ENCODE measurements at places on chromosomes 7 and 10. TPM values are rescaled to one million over a fixed set of nuclear protein-coding genes. Genes with fewer than 3 reads are reported as not detected.

- no peak for DNase-seq
Measured at GRCh38 chr7:31120800-31121513, 68.8 kb downstream of the ADCYAP1R1 start.

DNA sequence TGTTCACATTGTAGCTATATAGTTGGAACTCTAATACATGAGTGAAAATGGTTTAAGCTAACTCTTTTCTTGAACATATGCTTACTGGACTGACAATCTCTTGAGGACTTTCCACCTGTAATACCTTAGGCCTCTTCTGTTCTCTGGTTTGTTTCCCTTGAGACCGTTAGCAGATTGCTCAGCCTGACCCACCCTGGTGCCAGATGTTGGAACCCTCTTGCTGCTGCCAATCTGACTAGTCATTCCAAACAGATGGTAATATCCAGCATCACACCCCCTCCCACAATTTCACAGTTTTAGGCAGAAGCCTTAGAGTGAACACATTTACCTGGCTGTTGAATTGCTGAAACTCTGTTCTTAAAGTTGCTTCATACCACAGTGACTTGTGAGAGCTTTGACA, 18.7 kb downstream of the CALD1 start:
- no peak for DNase-seq

- no peak for DNase-seq
Measured at GRCh38 chr7:151298765-151299164, 42.8 kb upstream of the NUB1 start.

DNA sequence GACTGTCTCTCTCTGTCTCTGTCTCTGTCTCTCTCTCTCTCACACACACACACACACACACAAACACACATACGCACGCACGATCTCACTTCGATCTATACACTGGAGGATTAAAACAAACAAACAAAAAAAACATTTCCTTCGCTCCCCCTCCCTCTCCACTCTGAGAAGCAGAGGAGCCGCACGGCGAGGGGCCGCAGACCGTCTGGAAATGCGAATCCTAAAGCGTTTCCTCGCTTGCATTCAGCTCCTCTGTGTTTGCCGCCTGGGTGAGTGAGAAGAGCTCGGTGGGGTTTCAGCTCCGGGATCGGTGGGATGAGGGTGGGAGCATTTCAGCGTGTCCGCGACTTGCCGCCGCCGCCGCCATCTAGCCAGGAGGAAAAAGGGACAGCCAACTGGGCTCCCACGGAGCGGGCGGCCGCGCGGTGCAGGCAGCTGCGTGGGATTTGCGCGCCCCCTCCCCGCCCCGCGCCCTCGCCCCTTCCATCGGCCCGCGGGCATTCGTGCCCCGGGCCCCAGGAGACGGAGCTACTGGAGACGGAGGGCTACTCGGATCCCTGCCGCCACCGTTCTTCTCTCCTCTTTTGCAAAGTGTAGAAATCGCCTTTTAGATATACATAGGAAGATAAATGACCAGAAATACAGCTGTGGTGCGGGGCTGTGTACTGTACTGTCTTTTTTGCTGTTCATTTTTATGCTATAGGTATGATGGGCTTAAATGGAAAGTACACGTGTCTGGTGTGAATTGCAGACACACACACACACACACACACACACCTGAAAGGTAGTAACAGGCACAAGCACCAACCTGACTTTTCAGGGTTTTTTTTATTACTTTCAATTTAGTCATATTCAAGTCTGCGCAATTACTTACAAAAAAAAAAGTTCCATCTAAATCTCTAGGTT, 581 bp downstream of the PTPRZ1 start:
- DNase-seq: peak; percentile 37

DNA sequence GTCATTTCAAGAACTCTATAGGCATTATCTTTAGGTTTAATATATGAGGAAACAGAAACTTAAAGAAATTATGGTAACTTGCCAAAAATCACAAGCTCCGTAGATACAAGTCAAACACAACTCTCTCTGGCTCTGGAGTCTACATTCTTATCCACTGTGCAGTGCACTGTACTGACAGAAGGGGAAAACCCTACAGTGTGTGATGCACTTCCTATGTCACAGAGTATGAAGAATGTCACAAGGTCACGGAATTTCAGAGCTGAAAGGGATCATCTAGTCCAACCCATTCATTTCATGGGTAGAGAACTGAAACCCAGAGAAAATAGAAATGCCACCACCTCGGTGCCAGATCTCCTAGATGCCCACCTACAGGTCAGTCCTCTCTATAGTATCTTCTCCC, 86.1 kb downstream of the LRRTM3 start:
- DNase-seq: no peak

DNA sequence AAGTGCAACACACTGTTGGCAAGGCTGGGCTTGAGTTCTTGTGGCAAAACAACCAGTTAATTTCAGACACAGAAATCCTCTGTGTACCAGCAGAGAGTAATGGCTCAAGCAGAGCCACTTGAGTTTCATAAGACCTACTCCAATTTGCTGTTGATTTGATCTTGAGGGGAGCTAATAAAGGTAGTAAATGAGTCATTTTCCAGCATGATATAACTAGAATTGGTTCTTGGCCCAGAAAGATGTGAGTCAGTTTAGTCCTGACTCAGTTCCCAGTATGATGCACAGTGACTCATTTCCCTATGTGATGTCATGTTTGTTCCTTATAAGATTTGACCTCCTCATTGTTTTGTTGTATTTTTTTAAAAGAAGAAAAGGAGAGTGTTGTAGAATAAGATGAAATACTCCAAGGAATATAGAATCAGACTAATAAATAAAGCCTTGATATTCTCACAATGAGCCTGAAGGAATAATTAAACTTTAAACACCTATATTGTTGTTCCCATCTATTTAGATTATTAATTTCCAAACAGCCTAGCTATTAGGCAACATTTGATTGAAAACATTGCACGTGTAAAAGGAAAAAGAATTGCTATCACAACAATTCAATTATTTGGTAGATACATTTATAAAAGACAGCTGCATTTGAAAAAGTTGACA, 186.2 kb downstream of the REEP3 start:
- no peak for DNase-seq

DNA sequence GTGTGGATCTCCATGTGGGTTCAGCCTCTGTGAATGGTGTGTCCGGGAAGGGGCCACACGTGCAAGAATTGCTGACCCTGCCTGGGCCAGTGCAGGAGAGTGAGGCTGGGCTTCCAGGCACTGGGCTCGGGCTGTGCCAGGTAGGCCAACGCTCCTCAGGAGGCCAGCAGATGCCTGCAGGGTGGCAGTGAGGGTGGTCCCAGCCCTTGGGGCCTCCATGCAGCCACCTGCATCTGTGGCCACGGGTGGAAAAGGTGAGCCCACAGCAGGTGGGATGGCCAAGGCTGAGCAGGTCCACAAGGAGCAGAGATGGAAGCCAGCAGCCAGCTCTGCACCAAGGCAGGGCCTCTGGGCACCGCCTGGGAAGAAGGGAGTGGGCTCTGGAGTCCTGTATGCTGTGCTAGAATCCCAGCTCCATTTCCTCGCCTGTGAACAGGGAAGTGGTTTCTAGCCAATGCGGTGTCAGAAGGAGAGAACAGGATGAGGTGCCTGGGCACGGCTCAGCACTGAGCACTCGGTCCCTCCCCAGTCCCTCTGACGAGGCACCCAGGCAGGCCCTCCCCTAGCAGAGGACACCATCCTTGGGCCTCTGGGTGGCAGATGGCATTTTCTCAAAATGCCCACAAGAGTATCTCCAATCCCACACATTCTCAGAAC, 31.1 kb upstream of the RET start:
- no peak for DNase-seq

DNA sequence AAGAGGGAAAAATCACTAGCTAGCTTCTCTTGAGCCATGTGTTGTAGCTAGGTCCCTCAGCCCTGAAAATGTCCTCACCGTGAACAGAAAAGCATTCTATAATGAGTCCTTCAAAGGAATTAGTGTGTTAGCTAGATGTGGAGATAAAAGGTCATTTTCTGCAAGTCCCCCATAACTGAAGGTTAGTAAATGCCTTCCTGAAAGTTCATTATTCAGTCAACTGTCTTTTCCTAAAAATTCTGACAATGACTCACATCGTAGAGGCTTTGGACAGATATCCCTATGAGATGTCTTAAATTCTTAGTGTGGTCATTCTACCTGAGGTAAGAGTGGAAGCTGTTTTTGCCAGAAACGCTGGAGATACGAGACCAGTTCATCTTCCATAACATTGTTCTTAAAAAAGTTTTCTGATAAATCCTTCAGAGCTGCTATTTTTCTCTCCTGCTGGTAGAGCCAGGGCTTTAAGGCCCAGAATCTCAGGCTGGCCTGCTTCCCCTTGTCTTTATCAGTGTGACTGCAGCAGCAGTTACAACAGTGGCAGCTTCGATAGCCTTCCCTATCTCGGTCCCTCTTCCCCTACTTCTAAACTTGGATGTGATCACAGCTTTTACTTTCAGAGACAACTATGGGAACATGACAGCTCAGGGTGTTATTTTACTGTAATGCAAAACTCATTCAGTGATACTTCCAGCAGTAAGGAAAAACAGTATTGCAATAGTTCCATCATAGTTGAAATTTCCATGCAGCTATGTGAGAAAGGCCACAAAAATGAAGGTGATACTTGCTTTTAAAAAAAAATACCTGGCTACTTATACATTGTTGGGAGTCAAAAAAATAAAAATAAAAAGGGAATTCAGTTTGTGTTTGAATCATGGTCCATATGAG, 37.3 kb upstream of the PRKAR2B start:
- no peak for DNase-seq

GRCh38 chr10:14801723-14802122, 27.0 kb upstream of the FAM107B start:
- no peak for DNase-seq

- peak; percentile 26 for DNase-seq
Measured at GRCh38 chr10:92240289-92241157, 50.4 kb downstream of the CPEB3 start.

GRCh38 chr10:91604553-91605534, 28.0 kb downstream of the PPP1R3C start:
- DNase-seq: no peak

DNA sequence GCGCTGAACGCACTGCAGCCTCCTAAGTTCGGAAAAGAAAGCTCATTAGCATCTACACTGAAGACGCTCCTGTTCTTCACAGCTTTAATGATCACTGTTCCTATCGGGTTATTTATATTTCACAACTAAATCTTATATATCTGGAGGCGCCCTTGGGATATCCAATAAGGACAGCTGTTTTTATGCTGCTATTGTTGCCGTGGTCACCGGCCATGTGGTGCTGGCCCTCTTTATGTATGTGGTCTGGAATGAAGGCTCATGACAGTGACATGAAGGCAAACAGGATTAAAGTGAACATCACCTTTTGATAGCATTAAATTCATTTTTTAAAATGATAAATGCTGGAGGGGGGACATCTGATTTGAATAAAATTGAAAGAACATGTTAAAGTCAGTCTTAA, 8.8 kb downstream of the BLVRA start:
- DNase-seq: no peak

DNA sequence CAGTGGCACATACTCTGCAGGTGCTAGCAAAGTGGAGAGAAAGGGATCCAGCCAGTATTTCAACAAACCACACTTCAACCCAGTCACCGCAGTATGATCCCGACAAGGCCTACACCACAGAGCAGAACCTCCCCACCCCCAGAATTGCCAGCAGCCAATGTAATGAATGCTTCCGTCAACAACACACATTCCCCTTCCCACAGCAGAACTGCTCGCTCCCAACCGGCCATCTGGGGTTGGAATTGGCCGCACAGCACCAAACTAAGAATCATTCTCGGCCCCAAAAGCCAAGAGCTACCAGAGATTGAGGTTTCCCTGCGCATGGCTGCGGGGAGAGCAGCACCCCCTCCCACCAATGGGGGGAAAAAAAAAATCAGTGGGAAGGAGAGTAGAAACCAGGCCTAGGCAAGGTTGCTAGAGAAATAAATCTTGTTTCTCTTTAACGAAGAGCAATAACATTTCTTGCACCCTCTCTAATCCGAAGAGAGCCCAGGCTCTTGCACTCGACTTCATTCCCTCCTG, 1.1 kb downstream of the WASL start:
- DNase-seq: peak; percentile 57

DNA sequence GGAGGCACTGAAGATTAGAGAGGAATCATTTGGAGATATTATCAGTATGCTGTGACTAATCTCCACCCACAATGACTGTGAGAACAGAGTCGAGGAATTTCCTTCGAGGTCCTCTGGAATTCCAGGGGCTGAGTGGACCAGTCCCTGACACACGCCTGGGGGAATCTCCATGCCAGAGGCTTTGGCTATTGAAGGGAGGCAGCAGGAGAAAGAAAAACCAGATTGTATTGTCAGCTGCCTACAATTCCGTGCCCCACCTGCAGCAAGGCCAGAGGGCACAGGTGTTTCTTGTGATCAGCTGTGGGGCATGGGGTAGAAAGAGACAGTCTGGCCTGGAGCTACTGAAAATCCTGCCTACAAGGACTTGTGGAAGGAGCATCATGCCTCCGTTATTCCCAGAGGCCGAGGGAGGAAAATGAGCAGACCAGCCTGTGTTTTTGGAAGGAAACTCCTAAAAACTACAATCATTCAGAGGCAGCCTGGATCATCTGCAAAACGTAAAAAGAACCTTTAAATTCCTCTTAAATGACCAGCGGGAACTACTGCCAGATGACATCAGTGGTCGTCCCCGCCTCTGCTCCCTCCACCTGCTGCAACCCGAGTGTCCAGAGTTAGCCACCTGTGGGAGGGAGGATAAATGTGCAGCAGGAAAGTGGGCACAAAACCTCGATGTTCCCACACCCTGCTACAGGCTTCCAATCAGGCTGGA, 25.4 kb upstream of the ANK3 start:
- DNase-seq: no peak

- DNase-seq: no peak
Measured at GRCh38 chr7:1144269-1144771, 15.7 kb downstream of the ZFAND2A start.

- no peak for DNase-seq
Measured at GRCh38 chr10:74008212-74008731, 10.4 kb downstream of the VCL start.

DNA sequence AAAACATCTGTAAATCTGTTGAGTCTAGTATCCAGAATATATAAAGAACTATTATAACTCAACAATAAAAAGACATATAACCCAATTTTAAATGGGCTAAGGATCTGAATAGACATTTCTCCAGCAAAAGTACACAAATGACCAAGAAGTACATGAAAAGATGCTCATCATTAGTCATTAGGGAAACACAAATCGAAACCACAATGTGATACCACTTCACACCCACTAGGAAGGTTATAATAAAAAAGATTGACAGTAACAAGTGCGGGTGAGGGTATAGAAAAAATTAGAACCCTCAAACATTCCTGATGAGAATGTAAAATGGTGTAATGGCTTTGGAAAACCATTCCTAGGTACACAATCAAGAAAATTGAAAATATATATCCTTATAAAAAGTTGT, 4.1 kb downstream of the XPNPEP1 start:
- no peak for DNase-seq

The GPRIN2 gene
- total RNA-seq: not detected

The OR2A1 gene
- not detected for total RNA-seq

The TNKS2 gene
- 31.1 TPM for total RNA-seq

The ITIH5 gene
- total RNA-seq: 2.9 TPM

The FAM237B gene
- not detected for total RNA-seq

The CPA2 gene
- total RNA-seq: 0.32 TPM

The TRIM74 gene
- total RNA-seq: 0.36 TPM

The ELMO1 gene
- 7.2 TPM for total RNA-seq

The FAM180A gene
- total RNA-seq: not detected

The CISD1 gene
- 134 TPM for total RNA-seq
